Forelimb muscle (tissue), 1 donor: ENCODE measurements at places on chromosomes 1 and 21. TPM values are rescaled to one million over a fixed set of nuclear protein-coding genes. Genes with fewer than 3 reads are reported as not detected.
A peak's percentile ranks its signal among the peaks of the same experiment; 100 is the strongest.

GRCh38 chr21:43031121-43031619 lies 44.5 kb downstream of the CBS start:
- DNase-seq = no peak

DNA sequence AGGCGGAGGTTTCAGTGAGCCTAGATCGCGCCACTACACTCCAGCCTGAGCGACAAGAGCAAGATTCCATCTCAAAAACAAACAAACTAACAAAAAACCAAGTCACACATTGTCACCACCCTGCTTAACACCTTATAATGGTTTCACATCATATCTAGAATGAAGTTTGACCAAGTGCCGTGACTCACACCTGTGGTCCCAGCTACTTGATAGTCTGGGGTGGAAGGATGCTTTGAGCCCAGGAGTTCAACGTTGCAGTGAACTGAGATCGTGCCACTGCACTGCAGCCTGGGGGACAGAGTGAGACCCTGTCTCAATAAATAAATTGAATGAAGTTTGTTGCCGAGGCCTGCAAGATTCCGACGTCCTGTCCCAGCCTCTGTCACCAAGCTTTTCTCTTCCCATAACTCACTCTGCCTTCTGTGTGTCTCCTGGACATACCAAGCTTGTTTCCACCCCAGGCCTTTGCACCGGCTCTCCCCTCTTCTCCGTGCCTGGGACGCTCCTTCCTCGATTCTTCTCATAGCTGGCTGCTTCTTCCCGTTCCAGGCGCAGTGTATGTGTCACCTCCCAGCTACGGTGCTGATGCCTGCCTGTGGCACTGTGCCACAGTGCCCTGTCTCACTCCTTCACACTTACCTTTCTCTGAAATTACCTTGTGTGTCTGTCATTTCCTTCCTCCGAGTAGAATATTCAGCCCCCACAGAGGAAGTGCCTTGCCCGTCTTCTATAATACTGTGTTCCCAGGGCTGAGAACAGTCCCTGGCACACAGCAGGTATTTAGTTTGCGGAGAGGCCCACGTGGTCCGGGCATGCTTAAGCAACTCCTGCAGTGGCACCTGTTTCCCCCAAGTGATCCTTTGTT lies 3.8 kb upstream of the SELENON start:
- no peak for DNase-seq

GRCh38 chr1:162387226-162388082 lies 5.9 kb downstream of the C1orf226 start:
- no peak for DNase-seq

GRCh38 chr1:183090391-183091006 lies 67.3 kb downstream of the LAMC1 start:
- peak; percentile 80 for DNase-seq

- DNase-seq = no peak
Measured at GRCh38 chr1:39491146-39491921, at the start of gene BMP8A. Gene BMP8A (plus strand): TSS chr1:39491636. CDS start chr1:39491992, 356 bp downstream.

GRCh38 chr1:12173631-12174121 lies 6.9 kb downstream of the TNFRSF1B start:
- DNase-seq = no peak

DNA sequence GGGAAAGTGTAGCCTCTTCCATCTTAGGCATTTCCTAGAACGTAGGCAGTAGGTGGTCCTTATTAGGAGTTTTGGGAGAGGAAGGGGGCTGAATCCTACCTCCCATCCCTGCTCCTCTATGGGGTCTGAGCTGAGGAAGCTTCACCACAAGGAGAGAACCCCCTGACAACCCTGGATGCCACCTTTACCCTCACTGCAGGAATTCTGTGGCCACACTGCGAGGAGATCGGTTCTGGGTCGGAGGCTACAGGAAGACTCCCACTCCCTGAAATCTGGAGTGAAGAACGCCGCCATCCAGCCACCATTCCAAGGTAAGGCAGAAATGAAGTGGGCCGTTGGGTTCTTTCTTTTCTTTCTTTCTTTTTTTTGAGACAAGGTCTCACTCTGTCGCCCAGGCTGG lies 1.5 kb downstream of the MX1 start:
- no peak for DNase-seq

- DNase-seq = no peak
Measured at GRCh38 chr1:40396420-40396819, 22.9 kb downstream of the SMAP2 start.

DNA sequence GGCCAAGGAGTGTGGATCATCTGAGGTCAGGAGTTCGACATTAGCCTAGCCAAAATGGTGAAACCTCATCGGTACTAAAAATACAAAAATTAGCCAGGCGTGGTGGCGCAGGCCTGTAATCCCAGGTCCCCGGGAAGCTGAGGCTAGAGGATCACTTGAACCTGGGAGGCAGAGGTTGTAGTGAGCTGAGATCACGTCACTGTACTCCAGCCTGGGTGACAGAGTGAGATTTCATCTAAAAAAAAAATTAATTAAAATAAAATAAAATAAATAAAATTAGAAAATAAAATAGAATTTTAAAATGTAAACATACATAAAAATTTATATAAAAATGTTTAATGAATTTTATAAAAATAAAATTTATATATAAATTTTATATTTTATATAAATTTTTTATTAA lies 5.8 kb upstream of the VPS26C start:
- no peak for DNase-seq

DNA sequence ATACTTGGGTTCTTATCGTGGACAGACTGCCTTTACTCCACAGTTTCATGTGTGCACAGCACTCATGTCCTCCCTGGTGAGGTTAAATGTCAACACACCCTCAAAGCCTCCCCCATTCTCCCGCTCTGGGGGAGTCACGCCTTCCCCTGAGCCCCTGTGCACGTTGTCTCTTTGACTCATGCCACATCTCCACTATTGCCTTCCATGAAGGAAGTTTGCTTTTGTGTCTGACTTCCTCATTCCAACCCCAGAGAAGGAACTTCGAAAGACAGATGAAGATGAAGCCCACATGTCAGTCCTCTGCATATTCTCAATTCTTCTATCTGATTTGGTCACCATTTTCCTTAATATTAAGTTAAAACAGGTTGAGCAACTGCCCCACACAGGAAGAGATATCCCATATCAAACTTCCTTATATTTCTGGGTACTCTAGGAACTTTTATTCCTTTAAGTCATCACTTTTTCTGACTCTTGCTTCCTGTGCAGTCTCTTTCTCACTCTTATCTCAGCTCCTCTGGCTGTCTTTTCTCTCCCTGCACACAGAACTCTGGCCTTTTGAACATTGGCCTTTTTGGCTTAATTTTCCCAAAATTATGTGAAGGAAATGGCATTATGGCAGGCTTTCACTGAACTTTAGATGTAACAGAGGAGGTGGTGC lies 41.5 kb downstream of the C4BPA start:
- no peak for DNase-seq

DNA sequence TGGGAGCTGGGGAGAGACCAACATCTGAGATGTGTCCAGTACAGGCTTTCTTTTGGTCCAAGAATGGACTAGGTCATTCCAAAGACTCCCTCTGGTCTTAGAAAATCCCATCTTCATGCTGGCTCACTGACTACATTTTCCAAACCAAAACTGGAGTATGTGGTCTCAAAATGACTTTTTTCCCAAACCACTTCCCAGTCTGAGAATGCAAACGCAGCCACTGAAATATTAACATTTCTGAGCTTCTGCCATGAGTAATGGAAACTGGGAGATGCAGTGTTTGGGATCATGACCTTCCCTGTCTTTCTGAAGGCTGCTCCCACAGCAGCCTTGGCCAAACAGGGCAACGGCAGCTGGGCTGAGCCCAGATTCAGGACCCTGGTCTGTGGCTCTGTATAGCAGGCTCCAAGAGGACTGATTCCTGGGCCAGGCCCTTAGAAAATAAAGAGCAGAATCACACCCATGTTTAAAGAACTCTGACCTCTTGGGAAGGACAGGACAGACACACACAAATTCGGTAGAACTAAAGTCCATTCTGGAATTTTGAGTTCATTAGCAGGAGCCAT lies 62.1 kb upstream of the CNTN2 start:
- no peak for DNase-seq

DNA sequence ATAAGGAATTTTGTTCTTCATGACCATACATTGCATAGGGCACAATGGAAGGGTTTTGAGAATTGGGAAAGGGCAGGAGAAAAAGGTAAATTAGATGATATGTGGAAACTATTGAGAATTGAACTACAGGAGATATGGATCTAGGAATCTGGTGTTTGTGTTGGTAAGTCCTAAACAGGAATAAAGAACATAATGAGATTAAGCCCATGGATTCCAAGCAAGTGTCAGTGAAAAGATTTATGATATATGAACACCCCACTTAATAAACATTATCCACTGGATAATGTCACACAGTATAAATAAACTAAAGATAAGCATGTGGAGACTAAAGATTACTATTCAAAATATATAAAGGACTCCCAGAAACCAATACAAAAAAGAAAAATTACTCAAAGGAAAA lies 98.2 kb downstream of the TNFSF18 start:
- no peak for DNase-seq

FTCD gene
- polyA plus RNA-seq = 1.5 TPM

ADCY10 gene
- 0.18 TPM for polyA plus RNA-seq

APH1A gene
- 104 TPM for polyA plus RNA-seq

SELP gene
- 1.2 TPM for polyA plus RNA-seq

RNU1-3 gene
- polyA plus RNA-seq = not detected

BTBD8 gene
- 2.5 TPM for polyA plus RNA-seq
